ENCODE measurements at places on chromosomes 1 and 21.

DNA sequence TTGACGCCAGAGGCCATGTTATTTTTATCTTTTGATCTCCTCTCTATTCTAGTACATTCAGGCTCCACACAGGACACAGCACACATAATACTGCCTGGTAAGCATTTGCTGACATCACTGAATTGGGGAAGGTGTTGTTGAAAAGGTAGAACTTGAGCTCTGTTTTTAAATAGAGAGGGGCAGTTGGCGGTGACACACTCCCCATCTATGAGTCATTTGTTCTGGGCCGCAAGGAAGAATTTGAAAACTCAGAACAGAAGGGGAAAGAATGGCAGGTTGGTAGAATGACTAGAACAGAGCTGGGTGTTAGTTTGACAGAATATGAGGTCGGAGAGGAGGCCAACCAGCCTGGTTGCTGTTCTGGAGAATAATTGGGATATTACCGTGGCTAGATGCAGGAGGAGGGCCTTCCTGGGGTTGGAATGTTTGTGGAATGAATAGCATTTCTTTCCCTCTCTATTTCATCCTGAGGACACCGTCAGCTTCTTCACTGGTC lies 52.1 kb upstream of the ERRFI1 start:
- no peak for DNase-seq

- DNase-seq: no peak
Observed at GRCh38 chr1:61519631-61520030, 205.3 kb downstream of the TM2D1 start.

- DNase-seq: no peak
Observed at GRCh38 chr1:36134505-36135329, 9.7 kb upstream of the COL8A2 start.

GRCh38 chr1:221612047-221612777 lies 129.7 kb downstream of the DUSP10 start:
- no peak for DNase-seq

- no peak for DNase-seq
Observed at GRCh38 chr21:25942135-25942534, 207.4 kb downstream of the GABPA start.

DNA sequence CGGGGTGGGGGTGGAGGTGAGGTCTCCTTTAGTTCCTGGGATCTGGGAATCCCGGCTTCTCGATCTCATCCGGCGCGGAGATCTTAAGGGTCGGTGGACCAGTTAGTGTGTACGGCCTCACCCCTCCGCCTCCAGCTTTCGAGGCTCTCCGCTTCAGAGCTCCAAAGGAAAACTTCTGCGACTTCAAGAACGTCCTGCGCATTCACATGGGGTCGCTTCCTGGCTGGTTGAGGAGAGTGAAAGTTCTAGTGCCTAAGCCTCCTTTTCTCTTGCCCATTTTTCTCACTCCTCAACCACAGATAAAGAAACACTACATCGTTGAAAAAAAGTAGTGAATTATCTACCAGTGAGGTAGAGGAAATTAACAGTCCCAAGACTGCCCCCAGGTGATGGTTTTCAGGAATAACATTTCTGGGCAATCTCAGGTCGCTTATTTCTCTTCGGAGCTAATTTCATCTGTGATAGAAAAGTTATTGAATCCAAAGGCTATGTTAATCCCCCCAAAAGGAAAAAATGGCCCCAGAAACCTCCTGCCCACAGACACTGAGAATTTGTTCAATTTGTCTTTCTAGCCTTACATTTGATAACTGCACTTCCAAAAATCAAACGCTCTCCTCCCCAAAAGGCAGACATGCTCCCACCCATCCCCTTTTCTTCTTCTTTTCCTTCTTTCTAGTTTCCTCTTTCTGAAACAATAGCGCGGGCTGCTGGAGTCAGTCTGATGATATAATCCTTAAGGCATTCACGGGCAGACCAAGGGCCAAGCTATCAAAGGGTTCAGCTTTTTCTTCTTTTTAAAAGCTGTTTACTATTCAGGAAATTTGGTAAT lies 20.6 kb upstream of the TBX15 start:
- DNase-seq: no peak

DNA sequence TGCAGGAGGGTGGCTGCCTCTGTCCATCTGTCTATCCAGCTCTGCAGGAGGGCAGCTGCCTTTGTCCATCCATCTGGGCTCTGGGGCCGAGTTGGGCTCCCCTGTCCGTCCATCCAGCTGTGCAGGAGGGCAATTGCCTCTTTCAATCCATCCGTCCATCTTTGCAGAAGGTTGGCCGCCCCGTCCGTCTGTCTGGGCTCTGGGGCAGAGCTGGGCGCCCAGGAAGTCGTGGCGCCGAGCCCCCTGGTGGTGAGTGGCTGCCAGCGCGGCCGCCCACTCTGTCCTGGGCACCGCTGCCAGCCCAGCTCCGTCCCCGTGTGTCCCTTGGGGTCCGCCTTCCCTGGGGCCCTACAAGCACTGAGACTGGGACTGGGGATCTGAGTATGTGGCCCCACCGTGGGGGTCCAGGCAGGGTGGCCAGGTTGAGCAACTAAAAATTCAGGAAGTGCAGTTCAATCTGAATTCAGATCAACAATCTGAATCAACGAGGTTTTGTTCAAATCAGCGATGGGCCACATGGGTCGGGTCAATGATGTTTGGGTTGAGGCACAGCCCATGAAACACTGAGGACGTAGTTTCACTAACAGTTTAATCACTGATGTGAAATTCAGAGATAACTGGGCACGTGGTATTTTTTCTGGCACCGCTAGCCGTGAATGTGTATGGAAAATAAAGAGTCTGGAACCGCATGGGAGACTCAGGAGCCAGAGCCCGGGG lies 99.1 kb upstream of the ACTRT2 start:
- DNase-seq: peak; percentile 38

- no peak for DNase-seq
Observed at GRCh38 chr1:23171181-23171755, 2.6 kb upstream of the LUZP1 start.

DNA sequence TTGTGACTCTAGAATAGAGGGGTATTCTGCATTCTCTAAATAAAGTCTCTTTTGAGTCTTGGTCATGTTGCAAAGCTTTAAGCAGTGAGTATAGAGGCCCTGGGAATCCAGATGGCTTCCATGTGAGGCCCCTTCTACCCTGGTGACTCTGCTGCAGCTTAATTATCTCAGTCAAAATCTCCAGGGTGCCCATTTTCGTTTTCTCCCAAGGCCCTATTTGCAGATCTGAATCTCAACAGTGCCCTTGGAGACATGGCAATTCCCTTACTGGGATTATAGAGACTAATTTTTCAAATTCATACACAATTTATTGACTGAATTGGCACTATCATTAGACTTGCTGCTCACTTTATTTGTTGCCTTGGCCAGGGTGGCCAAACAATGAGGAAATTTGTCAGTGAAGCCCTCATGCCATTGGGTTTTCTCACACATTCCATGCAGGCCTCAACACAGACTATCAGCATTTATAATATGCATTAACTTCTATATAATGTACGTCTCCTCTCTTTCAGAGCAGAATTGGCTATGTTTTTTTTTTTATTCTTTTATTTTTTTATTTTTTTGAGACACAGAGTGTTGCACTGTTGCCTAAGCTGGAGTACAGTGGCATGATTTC lies 35.1 kb downstream of the PROX1 start:
- no peak for DNase-seq

DNA sequence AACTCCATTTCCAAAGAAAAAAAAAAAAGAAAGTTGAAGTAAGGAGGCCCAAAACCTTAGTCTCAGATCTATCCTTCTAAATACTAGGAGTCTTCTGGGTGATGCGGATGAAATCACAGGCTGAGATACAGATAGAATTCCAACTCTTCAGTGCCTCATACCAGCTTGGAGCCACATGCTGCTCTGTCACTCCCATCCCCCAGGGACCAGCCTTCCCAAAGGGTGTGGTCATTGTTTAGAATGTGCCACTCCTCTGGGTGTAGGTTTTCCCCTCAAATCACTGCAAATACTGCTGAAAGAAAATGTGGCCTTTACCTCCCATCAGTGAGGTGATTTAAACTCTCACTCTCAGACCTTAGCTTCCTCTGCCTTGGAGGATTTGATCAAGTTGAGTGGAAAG lies 112.9 kb downstream of the CDC7 start:
- DNase-seq: no peak

GRCh38 chr1:1938613-1939295 lies 19.7 kb upstream of the TMEM52 start:
- no peak for DNase-seq

- peak; percentile 34 for DNase-seq
Observed at GRCh38 chr1:67053535-67053784, 488 bp downstream of the SLC35D1 start.

Measured in activated naive CD4-positive, alpha-beta T cell (primary cell).